Activated T-helper 1 cell treated with Interleukin-2 at 50 U/mL for 16 hours (primary cell): ENCODE measurements at places on chromosomes 12 and 14.

DNA sequence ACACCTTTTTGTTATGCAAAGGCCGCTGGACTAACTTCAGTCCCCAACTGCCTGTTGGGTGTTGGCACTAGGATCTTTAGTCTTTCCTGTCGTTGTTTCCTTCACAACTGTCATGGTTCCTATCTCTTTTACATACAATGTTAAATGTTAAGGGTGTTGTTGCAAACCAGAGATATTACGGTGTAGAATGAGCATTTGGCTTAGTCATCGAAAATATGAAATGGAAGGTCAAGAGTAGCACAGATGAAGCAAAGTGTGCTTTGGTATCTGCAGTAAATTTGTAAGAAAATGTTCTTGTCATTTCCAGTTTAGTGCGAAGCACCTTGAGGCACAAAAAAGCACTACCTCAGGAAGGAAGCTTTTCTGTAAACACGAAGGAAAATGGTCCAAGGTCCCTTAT, 751.3 kb upstream of the LRFN5 start:
- DNase-seq, result no peak

DNA sequence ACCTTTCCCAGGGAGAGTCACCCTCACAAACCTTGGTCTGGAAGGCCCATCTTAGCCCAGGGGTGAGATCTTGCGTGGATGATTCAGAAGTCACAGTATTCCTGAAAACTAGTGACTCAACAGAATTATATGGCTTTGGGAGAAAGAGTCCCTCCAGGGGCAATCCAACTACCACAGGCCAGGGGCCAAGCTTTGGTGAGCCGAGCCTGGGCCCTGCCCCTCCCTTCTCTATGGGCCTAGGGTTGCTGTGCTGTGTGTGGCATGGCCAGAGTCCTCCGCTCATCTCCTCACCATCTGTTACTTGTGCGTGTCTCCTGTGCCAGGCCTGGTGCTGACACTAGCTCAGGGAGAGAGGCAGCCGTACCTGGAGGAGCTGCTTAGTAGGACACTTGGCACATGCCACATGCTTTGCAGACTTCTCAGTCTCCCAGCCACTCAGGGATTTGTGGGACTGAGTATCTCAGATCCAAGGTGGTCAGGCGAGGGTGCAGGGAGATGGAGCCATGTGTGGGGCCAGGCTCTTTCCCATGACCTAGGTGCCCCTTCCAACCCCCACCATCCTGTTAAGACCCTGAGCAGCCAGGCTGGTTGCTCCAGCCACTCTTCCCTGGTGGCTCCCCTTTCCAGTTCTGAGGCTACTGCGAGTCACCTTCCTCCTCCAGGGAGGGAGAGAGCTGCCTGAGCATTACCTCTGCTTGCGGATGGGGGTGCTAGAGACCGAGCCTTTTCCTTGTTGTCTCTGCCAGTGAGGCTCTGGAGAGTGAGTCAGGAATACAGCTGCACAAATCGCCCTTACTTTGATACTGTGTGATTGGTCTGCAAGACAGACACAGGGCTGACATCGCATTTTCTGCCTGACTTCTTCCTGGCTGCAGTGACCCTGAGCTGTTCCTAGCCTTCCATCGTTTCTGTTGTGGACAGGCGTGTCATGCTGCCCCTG, 94.1 kb downstream of the SLC25A47 start:
- no peak for DNase-seq

DNA sequence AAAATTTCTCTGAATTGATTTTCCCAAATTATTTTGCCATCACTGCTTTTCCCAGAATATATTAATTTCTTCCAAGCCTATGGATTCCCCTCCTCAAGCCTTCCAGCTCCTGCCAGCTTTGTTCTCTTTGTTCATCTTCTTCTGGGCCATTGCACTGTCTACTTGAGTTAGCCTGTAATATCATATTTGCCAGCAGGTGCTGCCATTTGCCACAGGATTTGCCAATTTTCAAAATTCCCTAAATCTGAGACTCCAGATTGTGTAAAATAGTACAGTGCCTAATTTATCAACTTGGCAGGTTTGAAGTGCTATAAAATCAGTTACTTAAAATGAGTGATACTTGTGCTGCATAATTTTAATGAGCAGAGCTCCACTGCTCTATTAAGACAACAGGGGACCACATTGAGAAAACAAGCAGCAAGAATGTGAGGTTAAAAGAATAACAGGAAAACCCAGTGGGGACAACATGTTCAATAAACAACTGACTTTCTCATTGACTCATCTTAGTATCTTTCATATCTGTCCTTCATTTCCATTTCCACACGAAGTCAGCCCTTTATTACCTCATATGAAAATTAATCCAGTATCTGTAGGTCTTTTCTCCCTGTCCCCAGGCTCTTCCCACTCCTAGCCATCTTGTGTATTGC, 84.6 kb upstream of the CCDC196 start:
- no peak for DNase-seq

DNA sequence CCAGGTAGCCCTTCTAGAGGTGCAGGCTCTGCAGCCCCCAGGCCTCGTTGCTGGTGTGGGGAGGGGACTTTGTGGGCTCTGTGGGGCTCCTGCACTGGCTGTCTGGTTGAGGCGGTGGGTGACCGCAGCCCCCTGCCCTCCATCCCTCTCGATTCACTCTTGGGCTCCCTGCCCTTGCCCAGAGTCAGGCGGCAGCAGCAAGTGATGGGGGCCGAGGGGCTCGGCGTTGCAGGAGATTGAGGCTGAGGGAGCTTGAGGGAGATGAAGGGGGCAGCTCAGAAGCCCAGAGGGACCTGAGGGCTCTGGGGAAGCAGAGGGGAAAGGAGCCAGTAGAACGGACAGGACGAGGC, 9.5 kb upstream of the LRTM2 start:
- DNase-seq, result no peak

GRCh38 chr14:75204116-75204515, 27.7 kb upstream of the TMED10 start:
- no peak for DNase-seq

DNA sequence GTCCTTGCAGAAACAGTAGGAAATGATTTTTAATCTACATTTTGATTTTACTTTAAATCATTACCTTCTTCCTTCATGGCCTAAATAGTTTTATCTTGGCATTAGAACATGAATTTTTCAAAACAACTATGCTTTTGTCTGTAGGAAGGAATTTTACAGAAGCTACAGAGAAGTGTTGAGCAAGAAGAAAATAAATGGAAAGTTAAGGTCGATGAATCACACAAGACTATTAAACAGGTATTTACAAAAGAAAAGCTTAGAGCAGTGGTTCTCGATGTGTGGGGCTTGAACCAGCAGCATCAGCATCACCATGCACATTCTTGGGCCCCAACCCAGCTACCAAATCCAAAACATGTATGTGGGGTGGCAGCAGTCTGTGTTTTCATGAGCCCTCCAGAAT, 91.6 kb downstream of the KTN1 start:
- no peak for DNase-seq

- DNase-seq, result no peak
These were observed 266.0 kb downstream of the KSR2 start for GRCh38 chr12:117702741-117703140.

GRCh38 chr12:57229046-57229633, 371 bp upstream of the SHMT2 start:
- DNase-seq, result no peak

- DNase-seq, result no peak
These were observed 1.2 kb downstream of the KLHDC2 start for GRCh38 chr14:49769171-49769570.

DNA sequence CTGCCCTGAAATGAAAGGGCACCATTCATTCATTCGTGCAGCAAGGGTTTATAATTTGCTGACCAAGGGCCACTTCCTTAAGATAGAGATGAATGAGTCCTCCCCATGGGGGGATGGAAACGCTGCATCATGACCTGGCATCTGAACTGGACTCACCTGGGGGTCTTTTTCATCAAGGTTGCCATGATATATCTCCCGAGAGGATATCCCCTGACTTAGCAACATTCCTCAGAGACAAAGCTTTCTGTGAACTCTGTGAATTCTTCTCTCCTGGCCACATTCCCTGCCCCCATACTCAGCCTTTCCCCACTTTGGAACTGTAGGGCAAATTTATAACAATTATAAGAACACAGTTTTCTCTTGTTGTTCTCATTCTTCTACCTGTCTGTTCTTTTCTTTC, 30.8 kb downstream of the SRRM4 start:
- DNase-seq, result no peak

GRCh38 chr12:81759190-81760051, at the start of gene PPFIA2:
PPFIA2 (minus strand) TSS chr12:81759350.
- no peak for DNase-seq
